ENCODE measurements at places on chromosomes 16 and 17. TPM values are rescaled to one million over a fixed set of nuclear protein-coding genes. Genes with fewer than 3 reads are reported as not detected.

Gene SMYD4
- 12.5 TPM for total RNA-seq

Gene PIPOX
- total RNA-seq: 1.7 TPM

Gene ARHGAP44
- 0.64 TPM for total RNA-seq

Gene HOXB9
- total RNA-seq: not detected

Gene SPATA22
- total RNA-seq: 3.5 TPM

Gene MRPL12
- 12.6 TPM for total RNA-seq

Gene ZG16
- not detected for total RNA-seq

Gene KRT12
- not detected for total RNA-seq

Gene EPN2
- 25.4 TPM for total RNA-seq

Gene ALDH3A2
- 36.7 TPM for total RNA-seq

Gene SLC26A11
- total RNA-seq: 12.5 TPM

Gene ALDH3A1
- total RNA-seq: not detected

Gene PRR29
- total RNA-seq: under 0.01 TPM

Gene MAPK8IP3
- 61.5 TPM for total RNA-seq

Gene CSH2
- total RNA-seq: not detected

Gene POLR3K
- 5.6 TPM for total RNA-seq

- peak; percentile 21 for DNase-seq
Measured at GRCh38 chr16:53257001-53257400, 177.3 kb upstream of the RBL2 start.

GRCh38 chr17:73128496-73128895, 36.0 kb upstream of the SLC39A11 start:
- DNase-seq: no peak

DNA sequence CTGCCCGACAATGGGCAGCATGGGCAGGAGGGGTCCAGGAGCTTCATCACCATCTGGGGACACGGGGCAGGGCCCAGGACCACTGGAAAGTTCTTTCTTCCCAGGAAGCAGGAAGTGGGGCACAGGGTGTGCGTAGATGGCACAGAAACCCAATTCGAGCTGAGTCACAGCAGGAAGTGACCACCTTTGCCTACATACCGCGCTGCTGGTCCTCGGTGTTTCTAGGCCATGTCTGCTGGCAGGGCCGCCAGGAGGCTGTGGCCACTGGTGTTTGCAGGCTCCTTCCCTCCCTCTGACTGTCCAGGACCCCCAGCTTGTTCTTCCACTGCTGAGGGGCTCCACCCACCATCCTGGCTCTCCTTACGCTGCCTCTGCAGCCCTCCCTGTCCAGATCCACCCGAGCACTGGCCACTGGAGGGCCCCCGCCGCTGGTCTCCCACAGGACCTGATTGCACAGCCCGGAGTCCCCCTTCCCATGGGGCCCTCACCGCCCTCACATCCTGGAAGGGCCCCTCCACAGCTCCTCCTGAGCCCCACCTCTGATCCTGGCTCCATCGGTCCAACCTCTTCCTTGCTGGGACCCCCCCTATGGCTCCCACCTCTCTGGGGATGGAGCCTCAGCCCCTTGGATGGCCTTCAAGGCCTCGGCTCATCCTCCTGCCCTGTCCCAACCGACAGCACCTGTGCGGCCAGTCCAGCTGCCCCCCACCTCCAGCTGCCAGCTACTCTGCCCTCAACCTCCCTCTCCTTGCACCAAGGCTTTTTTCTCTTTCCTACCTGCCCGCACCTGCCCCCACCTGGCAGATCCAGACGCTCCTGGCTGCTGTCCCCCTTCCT, 14.5 kb upstream of the RASD1 start:
- DNase-seq: no peak

GRCh38 chr16:24737391-24737871, 8.0 kb downstream of the TNRC6A start:
- peak; percentile 54 for DNase-seq

DNA sequence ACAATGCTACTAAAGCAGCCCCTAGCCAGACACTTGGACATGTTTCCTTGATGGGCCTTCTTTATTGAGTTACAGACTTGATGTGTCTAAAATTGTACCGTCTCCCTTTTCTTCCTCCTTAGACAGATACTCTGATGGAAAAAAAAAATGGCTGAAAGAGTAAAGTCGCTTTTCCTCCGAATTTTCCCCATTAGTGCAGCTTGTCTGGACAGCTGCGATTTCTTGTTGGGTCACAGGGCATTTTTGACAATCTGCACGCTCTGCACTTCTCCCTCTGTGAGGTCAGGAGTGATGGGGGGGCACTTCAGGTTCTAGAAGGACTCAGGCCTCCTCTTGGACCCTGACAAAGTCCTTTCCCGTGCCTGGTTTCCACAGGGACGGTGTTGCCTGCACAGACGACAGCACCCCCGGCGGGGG, 968 bp upstream of the PRKAR1A start:
- DNase-seq: no peak

- DNase-seq: peak; percentile 45
Measured at GRCh38 chr16:27355610-27356009, 41.8 kb downstream of the IL4R start.

DNA sequence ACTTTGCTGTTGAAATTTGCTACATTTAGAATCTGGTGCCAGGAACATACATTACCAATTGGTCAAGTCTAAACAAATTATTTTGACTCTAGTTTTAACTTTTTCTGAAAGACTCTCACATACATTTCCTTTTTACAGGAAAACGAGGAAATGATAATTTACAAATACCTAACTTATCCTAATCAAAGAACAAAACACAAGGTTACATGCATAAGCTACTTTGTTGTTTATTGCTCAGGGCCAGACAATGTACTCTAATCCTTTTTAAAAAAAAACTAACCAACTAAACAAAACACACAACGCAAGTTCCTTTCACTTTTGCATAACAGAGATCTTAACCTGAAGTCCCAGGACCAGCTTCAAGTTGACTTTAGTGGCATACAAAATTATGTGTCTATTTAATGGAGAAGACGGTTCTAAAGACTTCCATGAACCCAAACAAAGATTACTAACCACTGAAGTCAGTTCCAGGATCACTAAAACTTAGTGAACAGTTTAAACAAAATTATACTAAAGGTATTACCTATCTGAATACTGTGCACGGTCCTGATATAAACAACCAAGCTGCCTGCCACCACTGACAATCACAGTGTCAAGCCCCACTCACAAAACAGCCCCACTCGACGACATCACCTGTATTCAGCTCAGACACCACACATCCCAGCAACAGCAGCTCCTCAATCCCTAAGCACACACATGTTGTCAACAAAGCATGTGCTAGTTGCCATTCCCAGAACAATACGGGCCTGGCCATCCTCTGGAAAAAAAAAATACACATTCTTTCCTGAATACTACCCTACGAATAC, 1.9 kb downstream of the ZNF652 start:
- peak; percentile 42 for DNase-seq

DNA sequence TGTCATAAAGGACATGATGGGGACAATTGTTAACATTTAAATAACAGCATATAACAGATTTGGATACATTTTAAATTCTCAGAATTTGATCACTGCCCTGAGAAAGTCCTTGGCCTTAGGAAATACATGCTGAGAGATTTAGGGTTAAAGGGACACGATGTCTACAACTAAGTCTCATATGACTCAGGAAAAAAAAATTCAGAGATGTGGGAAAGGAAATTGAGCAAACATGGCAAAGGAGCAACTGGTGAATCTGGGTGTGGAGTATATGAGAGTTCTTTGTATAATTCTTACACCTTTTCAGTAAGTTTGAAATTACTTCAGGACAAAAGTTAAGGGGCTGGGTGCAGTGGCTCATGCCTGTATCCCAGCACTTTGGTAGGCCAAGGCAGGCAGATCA, 18.2 kb downstream of the MPP3 start:
- DNase-seq: peak; percentile 86

DNA sequence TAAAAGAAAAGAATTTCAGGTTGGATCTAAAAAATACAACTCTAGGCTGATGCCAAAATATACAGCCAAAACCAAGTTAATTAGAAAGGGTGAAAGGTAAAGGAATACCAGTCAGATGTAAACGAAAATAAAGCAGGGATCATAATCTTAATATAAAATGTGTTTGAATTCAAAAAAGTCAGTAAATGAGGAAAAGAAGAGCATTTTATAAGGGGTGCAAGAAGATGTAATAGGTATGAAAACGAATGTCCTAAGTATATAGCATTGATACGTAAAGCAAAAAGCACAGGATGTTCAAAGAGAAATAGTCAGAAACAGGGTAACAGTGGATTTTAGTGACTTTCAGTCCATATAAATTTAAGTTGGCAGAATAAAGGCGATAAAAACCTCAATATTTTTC, 2.5 kb downstream of the OR3A1 start:
- DNase-seq: no peak

- no peak for DNase-seq
Measured at GRCh38 chr16:50692999-50693781, at the start of gene NOD2. NOD2 (plus strand) TSS chr16:50693606; CDS start chr16:50699496, 5,890 bp downstream.

DNA sequence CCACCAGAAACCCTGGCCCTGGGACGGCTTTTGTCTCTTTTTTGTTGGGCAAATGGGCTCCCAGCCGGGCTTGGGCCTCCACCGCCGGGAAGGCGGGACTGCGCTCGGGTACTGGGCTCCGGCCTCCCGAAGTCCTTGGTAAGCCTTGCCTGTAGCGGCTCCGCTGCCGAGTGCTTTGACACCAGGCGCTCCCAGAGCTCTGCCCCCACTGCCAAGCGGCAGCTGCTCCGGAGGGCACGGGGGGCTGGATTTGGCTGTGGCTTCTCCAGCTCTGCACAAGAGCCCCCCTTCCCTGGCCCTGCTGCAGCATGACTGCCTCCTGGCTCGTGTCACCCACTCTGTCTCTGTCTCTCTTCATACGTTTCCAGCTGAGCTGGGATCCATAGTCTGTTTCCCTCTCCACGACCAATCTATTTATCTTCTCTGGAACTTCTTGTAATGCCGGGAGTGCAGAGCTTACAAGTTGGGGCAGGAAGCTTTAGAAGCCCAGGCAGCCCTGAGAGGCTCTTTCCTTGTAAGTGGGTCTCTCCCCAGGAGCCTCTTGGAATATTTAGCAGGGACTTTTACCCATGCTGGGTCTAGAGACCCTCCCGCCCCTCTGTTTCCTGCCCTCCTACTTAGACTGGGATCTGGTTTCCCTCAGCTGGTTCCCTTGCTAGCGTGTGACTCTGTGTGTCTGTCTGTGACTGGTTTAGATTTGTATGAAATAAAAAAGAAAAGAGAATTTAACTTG, 246.9 kb upstream of the GSE1 start:
- DNase-seq: peak; percentile 26

- DNase-seq: peak; percentile 23
Measured at GRCh38 chr17:49361129-49361901, 735 bp downstream of the ZNF652 start.

GRCh38 chr16:14629612-14629918, 495 bp downstream of the PARN start:
- peak; percentile 17 for DNase-seq

DNA sequence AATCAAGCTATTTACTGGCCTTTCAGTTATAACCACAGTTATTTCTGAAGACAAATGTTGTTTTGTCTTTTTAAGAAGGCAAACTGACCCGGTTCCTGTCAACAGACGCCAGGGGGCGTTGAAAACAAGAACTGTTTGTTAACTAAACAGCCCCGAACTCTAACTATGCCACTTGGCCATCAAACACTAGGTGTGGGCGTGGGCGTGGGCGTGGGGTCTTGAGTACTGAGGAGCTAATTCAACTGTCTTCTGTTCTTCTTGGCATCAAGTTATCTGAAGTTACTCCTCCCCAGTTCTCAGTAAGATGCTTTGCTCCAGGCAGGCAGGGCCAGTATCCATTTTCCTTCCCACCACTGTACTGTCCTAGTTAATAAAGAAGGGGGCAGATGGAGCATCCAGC, 63.3 kb upstream of the MTMR4 start:
- peak; percentile 59 for DNase-seq

- no peak for DNase-seq
Measured at GRCh38 chr17:44111777-44112176, 11.7 kb downstream of the HDAC5 start.

GRCh38 chr17:77045441-77046041, 95.2 kb upstream of the SEC14L1 start:
- DNase-seq: no peak

DNA sequence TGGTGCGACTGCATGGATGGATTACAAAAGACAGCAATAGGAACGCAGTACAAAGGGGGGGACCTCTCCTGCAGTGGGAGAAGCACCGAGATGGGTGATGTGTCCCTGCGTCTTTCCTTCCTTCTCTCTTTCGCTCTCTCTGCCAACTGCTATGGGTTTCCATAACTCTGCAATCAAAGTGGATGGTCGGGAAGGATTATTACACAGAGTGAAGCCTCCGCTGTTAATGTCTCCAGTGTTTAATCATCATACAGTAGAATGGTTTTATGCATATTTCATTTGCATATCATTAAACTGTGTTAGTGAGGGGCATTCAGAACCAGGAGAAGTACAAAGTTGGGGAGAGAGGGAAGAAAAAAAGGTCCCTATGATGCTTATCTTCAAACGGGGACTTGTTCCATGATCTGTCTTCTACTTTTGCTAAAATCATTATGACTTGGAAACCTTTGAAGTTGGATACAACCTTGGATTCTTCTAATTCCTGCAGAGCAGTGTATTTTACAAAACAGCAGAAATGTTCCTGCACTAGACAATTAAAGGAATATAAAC, 255.9 kb upstream of the PMFBP1 start:
- no peak for DNase-seq

DNA sequence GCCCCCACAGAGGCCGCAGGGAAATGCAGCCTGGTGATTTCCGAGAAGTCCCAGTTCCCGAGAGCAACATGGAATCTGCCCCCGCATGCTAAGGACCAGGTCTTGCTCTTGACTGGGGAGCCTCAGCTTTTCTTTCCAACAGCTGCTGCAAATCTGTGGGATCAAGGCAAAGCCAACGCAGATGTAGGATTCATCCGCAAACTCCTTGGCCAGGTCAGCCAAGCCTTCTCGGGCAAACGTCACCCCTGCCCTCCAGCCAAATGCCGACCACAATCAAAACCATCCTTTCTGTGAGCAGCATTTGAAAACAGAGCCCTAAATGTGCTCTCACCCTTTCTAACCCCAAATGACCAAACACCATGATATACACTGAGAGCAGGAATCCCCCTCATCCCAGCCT, 54.0 kb downstream of the MRM3 start:
- peak; percentile 89 for DNase-seq

- DNase-seq: peak; percentile 90
Measured at GRCh38 chr17:55769625-55770000, 18.8 kb downstream of the PCTP start.

DNA sequence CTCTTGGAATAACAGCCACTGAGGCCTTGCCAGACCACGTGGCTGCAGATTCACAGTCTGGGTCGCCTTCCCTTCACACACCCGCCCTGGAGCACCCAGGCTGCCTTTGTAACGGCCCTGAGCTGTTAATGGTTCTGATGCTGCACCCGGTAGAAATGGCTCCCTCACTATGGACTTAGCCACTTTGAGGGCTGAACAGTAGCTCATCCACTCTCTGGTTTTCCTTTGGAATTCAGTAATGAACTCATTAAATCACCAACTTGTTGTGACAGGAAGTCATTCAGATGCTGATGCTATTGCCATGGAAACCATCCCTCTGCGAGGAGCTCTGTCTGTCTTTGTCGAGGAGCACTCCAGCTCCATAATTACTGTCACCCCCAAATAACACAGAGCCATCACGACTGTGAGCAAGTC, 59.2 kb downstream of the CDK5R1 start:
- no peak for DNase-seq

- DNase-seq: no peak
Measured at GRCh38 chr17:72336026-72336803, 215.4 kb downstream of the SOX9 start.

Data from fibroblast of villous mesenchyme (primary cell).